NCI-H510A treated with DMSO at 0.1 percent for 48 hours (cell line): ENCODE measurements at places on chromosomes 4 and X.

DNA sequence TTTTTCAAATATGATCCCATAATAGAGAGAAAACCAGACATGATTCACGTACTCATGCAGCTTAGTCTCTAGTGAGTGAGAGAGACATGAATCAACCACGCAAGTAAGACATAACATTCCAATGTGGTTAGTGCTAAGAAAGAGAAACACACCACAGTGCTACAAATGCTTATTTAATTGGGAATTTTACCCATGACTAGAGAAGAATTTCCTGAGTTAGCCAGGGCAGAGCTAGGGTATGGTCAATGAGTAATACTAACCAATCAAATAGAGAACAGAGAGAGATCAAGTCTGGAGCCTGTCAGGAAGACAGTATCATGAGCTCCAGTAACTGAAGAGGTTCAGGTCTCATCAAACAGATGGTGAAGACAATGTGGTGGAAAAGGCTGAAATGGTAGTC is 495.2 kb downstream of the PDGFC start:
- DNase-seq = no peak

DNA sequence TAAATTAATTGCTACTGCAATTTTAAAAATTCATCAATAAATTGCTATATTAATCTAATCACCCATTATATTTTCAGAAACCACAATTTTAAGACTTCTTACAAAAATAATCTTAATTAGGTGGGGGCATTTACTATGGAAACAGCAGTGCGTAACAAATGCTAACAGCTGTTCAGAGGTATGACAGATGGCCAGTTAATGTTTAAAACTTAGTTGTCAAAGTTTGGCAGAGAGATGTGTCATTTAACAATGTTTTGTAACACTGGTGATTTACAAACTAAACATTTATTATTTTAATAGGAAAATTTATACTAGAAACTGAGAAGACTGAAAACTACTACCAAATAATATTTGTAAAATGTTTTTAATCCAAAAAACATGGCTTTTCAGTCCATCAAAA is 85.2 kb upstream of the GPR34 start:
- no peak for DNase-seq

- DNase-seq = peak; percentile 37
These were observed 12.8 kb downstream of the PJA1 start for GRCh38 chrX:69152417-69152841.

DNA sequence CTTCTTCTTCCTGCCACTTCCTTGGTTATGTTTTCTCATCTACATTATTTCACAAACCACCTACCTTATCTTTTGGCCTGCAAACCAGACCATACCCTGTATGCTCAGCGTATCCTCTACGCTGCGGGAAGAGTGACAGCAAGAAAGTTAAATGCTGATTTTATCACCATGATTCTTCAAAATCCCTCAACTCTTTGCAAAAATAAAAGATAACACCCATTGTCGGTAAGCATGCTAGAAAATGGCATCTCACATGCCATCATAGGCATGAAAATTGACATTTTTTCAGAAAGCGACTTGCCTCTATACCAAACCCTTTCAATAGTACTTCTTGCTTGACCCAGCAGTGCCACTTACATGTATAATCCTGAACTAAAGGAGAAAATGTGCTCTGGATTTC is 102.0 kb downstream of the HPGD start:
- no peak for DNase-seq

GRCh38 chrX:76148753-76149152 is 24.1 kb upstream of the PBDC1 start:
- peak; percentile 4 for DNase-seq
